MV-4-11 (cell line): ENCODE measurements at places on chromosomes 3 and 15.

DNA sequence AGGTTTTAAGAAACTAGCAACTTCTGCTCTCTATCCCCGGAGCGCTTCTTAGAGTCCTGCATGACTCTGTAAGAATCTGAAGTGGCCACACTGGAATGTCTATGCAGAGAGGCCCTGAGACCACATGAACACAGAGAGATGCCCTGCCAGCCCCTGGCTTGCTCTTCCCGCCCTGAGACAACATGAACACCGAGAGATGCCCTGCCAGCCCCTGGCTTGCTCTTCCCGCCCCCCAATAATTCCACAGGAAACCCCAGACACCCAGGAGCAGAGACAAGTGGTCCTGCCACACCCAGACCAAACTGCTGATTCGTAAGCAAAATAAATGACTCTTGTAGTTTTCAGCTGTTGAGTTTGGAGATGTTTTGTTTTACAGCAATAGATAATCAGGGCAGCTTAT, 166.1 kb downstream of the OSBPL10 start:
- no peak for DNase-seq

- DNase-seq, result no peak
Observed at GRCh38 chr3:58490860-58491501, 915 bp upstream of the KCTD6 start.

- DNase-seq, result no peak
Observed at GRCh38 chr3:61605589-61606175, 44.3 kb downstream of the PTPRG start.

- no peak for DNase-seq
Observed at GRCh38 chr3:64440498-64440897, 215.2 kb upstream of the PRICKLE2 start.

- DNase-seq, result no peak
Observed at GRCh38 chr15:60674704-60675395, 195.9 kb upstream of the ICE2 start.

DNA sequence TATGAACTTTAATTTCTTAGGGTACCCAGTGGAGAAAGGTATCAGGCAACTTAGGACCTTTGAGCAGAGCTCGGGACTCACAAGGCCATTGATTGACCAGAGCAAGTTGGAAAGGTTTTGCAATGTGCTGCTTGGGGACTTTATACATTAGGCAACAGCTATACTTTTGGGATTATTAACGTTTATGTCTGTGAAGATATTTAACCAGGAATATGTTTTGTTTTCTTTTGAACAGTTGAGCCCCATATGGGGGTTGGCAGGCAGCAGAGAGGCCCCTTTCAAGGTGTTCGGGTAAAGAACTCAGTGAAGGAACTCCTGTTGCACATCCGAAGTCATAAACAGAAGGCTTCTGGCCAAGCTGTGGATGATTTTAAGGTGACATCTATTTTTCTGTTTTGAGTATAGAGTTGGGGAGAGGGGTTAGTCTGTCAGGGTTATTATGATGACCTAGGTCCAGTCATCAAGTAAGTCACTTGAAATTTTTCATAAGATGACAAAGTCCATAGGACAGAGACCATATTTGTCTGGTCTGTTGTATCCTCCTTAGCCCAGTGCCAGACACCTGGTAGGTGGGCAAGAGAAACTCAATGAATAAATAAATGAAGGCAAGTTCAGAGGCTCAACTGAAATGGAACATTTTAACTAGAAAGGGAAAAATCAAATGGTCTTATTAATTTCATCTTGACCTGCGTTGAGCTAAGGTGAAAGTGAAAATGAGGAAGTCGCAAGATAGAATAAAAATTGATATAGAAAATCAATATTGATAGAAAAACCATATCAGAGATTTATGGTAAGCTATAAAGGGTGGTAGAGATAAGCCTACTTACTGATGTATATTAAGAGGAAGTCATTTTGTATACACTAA, 2.8 kb downstream of the NFKBIZ start:
- DNase-seq, result no peak

DNA sequence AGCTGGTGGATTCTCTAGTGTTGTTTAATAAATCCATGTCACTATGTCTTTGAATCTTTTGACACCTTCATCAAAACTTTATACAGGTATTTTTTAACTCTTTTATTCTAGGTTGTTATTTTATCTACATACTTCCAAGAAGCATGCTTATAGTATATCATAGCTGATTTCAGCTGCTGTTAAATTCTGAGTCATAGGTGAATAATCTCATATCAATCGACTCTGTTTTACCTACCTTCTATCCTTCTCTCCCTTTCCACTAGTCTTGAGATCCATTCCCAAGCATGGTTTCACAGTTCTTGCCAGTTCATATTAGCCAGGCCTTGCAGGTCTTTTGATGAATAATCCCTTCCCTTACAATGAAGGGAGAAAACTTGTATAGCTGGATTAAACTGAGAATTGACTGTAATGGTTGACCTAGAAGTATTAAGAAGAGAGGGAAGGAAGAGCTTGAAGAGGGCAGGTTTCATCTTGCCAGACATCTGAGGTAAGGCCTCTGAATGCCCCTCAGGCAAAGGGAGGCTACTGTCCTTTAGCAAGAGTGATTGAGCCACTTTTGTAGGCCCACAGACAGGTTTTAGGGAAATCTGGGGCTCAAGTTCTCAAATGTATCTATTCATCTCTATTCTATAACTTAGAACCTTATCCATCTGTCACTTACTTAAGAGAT, 146.4 kb downstream of the EPHA6 start:
- DNase-seq, result no peak

DNA sequence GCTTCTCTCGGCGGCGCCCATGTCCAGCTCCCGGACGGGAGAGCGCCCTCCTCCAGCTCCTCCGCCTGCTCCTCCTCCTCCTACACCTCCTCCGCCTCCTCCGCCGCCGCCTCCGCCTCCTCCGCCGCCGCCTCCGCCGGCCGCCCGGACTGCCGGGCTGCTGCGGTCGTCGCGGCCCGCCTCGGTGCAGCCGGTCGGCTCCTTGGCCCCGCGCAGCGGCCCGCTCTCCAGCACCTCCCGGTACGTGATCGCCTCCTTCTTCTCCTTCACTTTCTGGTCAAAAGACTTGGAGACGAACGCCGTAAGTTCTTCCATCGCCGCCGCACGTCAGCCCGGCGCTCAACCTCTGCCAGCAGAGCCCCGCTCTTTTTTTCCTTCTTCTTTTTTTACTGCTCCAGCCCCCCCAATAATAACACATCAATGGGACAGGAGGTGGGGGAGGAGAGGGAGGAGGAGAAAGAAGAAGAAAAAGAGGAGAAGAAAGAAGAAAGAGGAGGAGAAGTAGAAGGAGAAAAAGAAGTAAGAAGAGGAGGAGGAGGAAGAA, 438 bp downstream of the SHOX2 start:
- DNase-seq, result peak; percentile 36

GRCh38 chr3:172334671-172335207, 113.5 kb downstream of the GHSR start:
- DNase-seq, result no peak
